ENCODE measurements at places on chromosomes 12 and 14. TPM values are rescaled to one million over a fixed set of nuclear protein-coding genes. Genes with fewer than 3 reads are reported as not detected.

Gene IAPP
- not detected for polyA plus RNA-seq

Gene BBOF1
- 1.9 TPM for polyA plus RNA-seq

Gene ANKLE2
- polyA plus RNA-seq, result 55.1 TPM

Gene TBC1D30
- polyA plus RNA-seq, result 0.29 TPM

Gene PLEKHH1
- polyA plus RNA-seq, result 1.6 TPM

Gene OLR1
- not detected for polyA plus RNA-seq

Gene NOP9
- polyA plus RNA-seq, result 17.2 TPM

Gene KRT2
- not detected for polyA plus RNA-seq

Gene CCDC175
- not detected for polyA plus RNA-seq

Gene TAS2R7
- not detected for polyA plus RNA-seq

- no peak for DNase-seq
These were observed 56.2 kb downstream of the VWF start for GRCh38 chr12:6068227-6068626.

- no peak for DNase-seq
These were observed 455.8 kb downstream of the PCNX1 start for GRCh38 chr14:71362920-71363584.

DNA sequence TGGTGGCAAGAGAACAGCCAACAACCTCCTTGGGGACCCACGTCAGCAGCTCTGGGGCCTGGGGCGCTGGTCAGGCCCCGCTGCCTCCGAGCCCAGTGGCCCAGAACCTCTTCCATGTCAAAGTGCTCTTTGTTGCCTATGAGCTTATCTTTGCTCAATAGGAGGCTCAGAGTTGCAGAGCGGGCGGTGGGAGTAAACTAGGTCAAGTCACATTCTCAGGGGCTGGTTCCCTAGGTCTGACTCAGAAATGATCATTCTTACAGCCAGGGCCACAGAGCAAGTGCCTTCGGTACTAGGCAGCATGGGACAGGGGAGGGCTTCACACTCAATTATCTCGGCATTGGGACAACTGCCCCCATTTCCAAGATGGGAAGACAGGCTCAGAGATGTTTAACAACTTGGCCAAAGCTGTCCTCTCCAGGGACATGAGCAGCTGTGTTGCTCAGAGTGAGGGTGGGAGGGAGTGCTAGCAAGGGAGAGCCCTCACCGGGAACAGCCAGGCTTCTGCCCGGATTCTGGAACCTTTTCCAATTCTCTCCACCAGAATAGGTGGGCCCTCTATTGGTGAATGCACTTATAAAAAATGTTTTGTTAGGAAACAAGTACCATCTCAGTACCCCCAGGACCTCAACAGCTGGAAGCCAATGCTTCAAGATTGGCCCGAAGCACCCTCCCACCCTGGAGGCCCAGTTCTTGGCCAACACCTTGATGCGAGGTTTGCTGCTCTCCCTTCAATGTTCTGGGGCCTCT is 11.9 kb downstream of the SLC25A29 start:
- no peak for DNase-seq

GRCh38 chr12:18595412-18595811 is 142.4 kb downstream of the PLCZ1 start:
- DNase-seq, result no peak

DNA sequence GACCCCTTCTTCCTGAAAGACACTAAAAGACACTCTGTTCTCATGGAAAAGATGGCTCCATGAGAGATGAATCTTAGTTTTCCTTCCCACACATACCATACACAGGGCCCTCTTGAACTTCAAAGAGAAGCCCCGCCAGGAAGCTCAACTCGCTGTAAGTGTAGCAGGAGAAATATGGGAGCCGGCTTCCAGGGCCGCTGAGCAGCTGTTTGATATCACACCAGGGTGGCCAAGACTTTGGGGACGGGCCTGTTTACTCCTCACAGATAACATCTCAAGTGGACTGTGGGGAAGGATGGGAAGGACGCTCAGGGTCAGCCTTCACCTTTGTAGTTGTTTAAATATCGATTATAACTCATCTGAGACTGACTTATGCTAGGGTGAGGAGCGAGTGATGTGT is 235.5 kb upstream of the TBX3 start:
- DNase-seq, result no peak

DNA sequence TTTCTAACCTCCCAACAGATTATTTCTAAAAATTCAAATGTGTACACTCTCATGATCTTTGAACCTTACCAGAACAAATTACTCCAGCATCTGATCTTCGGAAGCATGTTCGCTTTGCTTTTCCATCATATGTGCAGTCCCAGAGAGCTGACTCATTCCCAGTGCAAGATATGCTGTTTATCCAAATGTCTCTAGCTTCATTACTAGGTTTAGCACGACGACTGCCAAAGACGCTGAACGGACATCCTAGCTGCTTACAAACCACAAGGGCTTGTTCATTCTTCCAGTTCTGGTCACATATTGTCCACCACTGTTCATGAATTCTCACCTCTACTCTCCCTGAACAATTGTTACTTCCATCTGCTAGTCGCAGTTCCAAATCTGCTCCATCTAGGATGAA is 40.5 kb downstream of the CD163L1 start:
- no peak for DNase-seq

GRCh38 chr14:88210426-88210825 is 112.6 kb downstream of the KCNK10 start:
- DNase-seq, result no peak

DNA sequence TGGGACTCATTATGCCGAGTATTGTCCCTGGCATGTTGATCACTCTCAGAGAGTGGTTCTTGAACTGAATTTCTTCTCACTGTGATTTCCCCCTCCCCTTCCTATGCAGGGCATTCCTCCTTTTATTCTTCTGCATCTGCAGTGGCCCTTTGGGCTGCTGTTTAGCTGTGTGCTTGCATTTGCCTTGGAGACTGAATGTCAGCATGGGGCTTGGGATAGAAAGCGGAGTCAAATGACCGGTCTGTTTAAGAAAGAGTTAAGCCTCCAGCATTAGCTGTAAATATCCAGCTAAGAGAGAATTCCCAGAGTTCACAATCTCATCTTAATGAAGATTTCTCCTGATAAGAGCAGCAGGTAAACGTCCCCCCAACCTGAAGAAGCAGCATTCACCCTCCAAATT is 65.6 kb upstream of the RMST start:
- no peak for DNase-seq

DNA sequence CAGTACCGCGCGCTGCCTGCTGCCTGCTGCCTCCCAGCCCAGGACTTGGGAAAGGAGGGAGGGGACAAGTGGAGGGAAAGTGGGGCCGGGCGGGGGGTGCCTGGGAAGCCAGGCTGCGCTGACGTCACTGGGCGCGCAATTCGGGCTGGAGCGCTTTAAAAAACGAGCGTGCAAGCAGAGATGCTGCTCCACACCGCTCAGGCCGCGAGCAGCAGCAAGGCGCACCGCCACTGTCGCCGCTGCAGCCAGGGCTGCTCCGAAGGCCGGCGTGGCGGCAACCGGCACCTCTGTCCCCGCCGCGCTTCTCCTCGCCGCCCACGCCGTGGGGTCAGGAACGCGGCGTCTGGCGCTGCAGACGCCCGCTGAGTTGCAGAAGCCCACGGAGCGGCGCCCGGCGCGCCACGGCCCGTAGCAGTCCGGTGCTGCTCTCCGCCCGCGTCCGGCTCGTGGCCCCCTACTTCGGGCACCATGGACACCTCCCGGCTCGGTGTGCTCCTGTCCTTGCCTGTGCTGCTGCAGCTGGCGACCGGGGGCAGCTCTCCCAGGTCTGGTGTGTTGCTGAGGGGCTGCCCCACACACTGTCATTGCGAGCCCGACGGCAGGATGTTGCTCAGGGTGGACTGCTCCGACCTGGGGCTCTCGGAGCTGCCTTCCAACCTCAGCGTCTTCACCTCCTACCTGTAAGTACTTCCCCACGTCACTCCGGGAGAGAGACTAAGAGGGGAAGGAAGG is at the start of gene LGR5:
Gene LGR5 (plus strand): TSS at position 186 of the 732 bp plus-strand sequence. CDS start 283 bp downstream, at position 469.
- peak; percentile 91 for DNase-seq

GRCh38 chr12:130414381-130414780 is 76.7 kb downstream of the PIWIL1 start:
- DNase-seq, result no peak

DNA sequence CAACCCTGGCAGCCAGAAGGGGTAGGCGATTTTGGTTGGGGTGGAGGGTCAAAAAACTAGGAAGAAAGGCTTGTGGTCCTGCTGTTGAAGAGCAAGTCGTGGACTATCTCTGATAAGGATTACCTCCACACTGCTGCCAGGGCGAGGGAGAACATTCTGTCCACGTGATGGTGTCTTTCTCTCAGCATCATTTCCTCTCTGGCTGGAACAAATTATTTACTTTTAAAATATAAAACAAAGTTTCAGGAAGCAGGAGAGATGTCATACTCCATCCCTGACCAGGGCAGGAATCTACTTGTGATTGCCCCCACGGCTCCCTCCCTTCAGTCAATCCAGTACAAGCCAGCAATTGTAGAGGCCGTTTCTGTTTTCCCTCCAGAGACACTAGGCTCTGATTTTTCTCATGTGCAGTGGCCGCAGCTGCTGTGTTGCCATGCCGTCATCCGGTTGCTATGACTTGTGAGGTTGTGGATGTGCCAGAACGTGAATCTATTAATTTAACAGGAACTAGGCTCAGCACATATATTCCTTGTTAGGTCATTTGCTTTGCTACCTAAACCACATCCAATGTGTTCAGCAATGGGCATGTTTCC is 61.5 kb upstream of the PTGR2 start:
- no peak for DNase-seq

DNA sequence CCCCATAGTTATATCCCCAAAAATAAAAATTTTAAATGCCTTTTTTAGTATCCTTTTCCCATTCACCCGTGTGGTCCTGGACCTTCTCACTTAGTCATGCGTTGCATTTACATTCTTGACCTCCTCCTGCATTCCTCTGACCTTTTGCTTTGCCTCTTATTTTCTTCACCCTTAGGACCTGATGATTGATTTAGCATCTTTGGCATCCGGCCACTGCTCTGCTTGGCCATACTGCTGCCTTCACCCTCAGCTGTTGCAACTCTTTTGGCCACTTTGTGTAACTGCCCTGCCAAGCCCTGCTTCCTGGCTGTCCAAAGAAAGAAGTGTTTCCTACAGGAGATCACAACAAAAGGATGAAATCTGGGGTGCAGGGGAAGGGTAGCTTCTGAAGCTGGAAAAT is 48.8 kb upstream of the SLC38A4 start:
- no peak for DNase-seq

DNA sequence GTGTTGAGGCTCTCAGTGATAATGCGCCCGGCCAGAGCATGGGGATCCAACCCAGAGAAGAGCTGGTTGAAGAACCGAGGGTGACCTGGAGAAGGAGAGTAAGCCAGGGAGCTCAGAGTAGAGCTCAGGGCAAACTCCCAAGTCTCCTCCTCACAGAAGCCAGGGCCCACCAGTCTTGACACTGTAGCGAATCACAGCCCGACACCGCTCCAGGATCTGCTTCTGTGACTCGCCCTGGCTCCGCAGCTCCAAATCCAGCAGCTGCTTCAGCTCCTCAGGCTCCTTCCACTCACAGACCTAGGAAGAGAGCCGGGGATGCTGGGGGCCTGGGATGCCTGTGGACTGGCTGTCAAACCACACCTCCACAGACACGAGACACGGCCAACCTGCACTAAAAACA is 8.2 kb upstream of the ZNF740 start:
- no peak for DNase-seq

GRCh38 chr12:21065845-21066244 is 65.1 kb upstream of the SLCO1B1 start:
- no peak for DNase-seq

GRCh38 chr12:92505254-92506231 is 197.2 kb upstream of the PLEKHG7 start:
- peak; percentile 3 for DNase-seq

DNA sequence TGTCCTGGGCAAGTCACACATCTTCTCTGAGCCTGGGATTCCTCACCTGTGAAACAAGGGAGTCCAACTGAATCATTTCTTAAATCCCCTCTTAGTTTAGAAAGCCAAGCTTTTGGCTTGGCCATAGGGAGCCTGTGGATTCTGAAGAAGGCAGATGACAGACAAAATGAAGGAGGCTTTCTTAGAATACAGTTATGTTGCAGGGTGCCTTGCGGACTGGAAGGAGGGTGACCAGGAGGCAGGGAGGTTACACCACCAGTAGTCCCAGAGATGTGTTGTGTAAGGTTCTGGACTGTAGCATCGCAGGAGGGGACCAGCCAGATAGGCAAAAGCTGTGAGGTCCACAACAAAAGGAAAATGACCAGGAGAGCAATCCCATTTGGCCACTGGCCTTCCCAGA is 8.2 kb upstream of the ACVR1B start:
- DNase-seq, result no peak

DNA sequence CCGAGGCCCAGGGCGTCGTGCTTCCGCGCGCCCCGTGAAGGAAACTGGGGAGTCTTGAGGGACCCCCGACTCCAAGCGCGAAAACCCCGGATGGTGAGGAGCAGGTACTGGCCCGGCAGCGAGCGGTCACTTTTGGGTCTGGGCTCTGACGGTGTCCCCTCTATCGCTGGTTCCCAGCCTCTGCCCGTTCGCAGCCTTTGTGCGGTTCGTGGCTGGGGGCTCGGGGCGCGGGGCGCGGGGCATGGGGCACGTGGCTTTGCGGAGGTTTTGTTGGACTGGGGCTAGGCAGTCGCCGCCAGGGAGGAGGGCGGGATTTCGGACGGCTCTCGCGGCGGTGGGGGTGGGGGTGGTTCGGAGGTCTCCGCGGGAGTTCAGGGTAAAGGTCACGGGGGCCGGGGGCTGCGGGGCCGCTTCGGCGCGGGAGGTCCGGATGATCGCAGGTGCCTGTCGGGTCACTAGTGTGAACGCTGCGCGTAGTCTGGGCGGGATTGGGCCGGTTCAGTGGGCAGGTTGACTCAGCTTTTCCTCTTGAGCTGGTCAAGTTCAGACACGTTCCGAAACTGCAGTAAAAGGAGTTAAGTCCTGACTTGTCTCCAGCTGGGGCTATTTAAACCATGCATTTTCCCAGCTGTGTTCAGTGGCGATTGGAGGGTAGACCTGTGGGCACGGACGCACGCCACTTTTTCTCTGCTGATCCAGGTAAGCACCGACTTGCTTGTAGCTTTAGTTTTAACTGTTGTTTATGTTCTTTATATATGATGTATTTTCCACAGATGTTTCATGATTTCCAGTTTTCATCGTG is 612 bp downstream of the MDM2 start:
- DNase-seq, result peak; percentile 81

GRCh38 chr12:53381731-53382630 is 2.0 kb downstream of the SP1 start:
- DNase-seq, result no peak

GRCh38 chr14:71753126-71753830 is 179.0 kb upstream of the RGS6 start:
- peak; percentile 84 for DNase-seq

GRCh38 chr12:54004063-54004840 is 4.3 kb downstream of the HOXC9 start:
- DNase-seq, result no peak
